Occipital lobe (tissue), 3 donors: ENCODE measurements at places on chromosomes 7 and 10. TPM values are rescaled to one million over a fixed set of nuclear protein-coding genes. Genes with fewer than 3 reads are reported as not detected.

Gene CHAT
- total RNA-seq = 0.62 TPM

Gene IFIT1
- 10.0 TPM for total RNA-seq

Gene CLDN12
- 60.8 TPM for total RNA-seq

Gene PON1
- not detected for total RNA-seq

Gene PYROXD2
- total RNA-seq = 1.4 TPM

Gene HABP2
- 0.31 TPM for total RNA-seq

Gene PRLHR
- total RNA-seq = 4.1 TPM

Gene AKR1C3
- 8.0 TPM for total RNA-seq

Gene NFE2L3
- 19.2 TPM for total RNA-seq

Gene CPSF4
- total RNA-seq = 24.2 TPM

Gene CYP2W1
- not detected for total RNA-seq

Gene MRPL32
- total RNA-seq = 50.8 TPM

Gene PLXNA4
- 103 TPM for total RNA-seq
